ENCODE measurements at places on chromosomes 2 and 18. TPM values are rescaled to one million over a fixed set of nuclear protein-coding genes. Genes with fewer than 3 reads are reported as not detected.

FKBP1B gene
- total RNA-seq: 5.2 TPM

DNA sequence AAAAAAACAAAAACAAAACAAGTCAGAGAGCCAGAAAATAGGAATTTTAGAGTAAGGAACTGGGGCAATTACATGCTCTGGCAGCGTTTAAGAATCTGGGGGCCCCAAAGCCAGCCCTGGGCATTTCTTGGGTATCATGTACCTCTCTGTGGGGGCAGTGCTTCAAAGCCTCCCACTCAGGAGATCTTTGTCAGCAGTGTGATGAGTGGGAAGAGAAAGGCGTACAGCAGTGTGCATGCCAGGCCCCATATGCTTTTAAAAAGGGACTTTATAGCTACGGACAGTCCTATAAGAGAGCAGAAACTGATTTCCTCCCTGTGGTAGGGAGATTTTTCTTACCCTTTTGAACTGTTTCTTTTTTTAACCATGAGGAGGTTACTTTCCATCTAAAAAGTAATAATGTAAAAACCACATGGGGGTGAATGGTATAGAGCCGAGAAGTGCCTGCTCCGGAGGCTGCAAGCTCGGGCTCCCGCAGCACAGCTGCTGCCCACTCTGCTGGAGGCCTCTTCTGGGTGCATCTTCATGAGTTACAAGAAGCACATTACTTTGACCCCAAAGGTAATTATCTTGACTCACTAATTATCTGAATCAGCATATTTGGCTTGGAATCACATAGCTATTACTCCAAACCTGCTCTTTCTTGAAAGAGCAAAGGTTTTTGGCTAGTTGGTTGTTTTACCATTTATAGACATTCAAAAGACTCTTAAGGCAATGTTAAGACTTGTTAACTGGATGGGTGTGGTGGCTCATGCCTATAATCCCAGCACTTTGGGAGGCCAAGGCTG lies 46.4 kb downstream of the PROC start:
- DNase-seq: no peak

EMILIN2 gene
- total RNA-seq: 1.7 TPM

DNA sequence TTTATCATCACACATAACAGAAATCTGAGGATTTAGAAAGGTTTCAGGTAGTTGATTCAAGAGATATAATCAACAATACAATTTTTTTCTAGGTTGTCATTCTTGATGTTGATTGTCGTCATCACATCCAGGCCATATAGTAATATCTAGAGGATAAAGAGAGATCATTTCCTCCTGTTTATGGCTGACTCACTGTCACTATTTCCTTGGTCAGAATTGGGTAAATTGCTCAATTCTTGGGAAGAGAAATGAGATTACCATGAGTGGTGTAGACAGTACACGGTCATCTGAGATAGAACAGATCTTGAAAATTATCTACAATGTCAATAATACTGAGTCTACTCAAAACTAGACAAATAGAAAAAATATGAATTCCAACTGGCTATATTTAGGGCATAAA lies 78.8 kb downstream of the ZNF804A start:
- DNase-seq: no peak

GRCh38 chr18:62717169-62717924 lies 2.0 kb downstream of the PHLPP1 start:
- DNase-seq: peak; percentile 21
